ENCODE measurements at places on chromosomes 6 and 20. TPM values are rescaled to one million over a fixed set of nuclear protein-coding genes. Genes with fewer than 3 reads are reported as not detected.
A peak's percentile ranks its signal among the peaks of the same experiment; 100 is the strongest.

The DDRGK1 gene
- 36.4 TPM for total RNA-seq

The NT5E gene
- 4.2 TPM for total RNA-seq

DNA sequence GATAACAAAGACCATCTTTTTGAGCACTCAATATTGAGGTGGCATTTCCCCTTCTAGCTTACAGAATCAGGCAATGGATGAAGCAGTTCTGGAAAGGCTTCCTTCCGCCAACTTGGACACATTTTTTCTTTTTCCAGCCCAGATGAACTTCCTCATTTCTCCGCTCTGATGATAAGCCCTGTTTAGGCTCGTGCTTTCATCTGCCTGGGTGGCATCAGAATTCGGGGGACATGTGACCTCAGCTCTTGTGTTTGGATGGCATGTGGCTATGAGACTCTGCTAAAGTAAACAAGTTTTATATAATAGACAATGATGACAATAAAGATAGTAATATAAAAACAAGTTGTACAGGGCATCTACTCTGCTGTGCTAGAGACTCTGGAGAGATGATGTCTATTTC, 796.7 kb downstream of the DHX35 start:
- DNase-seq, result no peak

- no peak for DNase-seq
Measured at GRCh38 chr20:4946585-4946984, 54.7 kb downstream of the SLC23A2 start.

The ARFGEF3 gene
- 0.86 TPM for total RNA-seq

The TNNC2 gene
- total RNA-seq, result 0.43 TPM

The LINC00237 gene
- total RNA-seq, result not detected

- DNase-seq, result no peak
Measured at GRCh38 chr6:77814119-77814518, 161.3 kb downstream of the MEI4 start.

The CST7 gene
- total RNA-seq, result 0.48 TPM

DNA sequence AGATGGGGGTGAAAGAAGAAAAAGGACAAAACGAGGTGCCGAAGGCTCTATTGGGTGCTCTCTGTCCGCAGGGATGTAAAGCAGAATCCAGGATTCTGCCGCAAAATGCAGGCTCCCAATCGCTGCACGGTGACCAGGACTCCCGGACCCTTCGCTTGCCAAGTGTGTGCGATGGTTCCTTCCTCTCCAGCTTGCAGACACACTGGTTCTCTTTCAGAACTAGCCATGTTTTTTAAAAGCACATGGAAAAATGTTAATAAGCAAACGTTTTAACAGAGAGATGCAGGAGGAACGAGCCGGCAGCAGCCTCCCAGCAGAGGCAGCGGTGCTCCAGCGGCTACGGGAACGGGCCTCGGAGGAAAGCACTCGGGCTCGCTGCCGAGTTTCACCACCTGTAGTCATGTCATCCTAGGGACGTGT, 59.6 kb downstream of the ZNF831 start:
- DNase-seq, result no peak

DNA sequence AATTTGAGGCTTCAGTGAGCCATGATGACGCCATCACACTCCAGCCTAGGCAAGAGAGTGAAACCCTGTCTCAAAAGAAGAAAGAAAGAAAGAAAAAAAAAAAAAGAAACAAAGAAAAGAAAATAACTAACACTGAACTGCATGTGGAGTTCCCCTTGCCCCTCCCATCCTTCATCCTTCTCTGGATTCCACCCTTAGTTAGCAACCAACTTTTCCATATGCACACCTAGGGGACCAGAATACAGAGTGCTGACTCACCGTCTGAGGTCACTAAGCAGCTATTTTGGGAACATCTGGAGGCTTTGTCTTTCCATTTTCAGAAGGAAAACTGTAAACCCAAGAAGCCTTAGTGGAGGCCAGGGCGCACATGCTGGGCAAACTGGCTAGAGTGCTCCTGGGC, 257.4 kb downstream of the MAFB start:
- no peak for DNase-seq

GRCh38 chr20:24533449-24533848, 64.0 kb downstream of the SYNDIG1 start:
- DNase-seq, result no peak

The GATA5 gene
- 1.7 TPM for total RNA-seq

DNA sequence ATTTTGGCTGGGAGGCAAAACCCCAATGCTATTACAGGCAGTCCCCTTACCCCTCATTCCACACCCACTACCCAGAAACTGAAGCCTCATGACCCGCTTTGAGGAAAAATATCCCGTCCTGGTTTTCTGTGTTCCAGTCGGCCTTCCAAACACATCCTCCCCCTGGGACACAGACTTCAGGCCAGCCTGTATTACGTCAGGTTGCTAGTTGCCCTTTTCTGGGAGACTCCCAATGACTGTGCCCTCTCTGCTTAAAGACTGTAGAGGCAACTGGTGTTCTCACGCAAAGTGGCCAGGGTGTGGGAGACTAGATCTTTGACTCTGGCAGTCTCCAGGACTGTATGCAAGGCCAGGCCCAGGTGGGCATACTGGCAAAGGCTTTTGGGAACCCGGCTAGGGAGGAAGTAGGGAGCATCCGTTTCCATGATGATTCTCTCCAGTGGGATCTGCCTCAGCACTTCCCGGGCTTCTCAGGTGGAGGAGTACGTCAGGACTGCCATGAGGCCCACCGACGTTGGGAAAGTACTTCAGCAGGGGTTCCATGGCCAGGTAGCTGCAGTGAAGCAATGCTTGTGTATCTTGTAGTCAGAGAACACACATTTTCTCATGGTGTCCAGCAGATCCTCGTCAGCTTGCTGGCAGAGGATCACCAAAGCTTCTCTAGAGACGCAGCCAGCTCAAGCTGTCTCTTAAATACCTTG, 34.9 kb downstream of the DYNLT1 start:
- no peak for DNase-seq

DNA sequence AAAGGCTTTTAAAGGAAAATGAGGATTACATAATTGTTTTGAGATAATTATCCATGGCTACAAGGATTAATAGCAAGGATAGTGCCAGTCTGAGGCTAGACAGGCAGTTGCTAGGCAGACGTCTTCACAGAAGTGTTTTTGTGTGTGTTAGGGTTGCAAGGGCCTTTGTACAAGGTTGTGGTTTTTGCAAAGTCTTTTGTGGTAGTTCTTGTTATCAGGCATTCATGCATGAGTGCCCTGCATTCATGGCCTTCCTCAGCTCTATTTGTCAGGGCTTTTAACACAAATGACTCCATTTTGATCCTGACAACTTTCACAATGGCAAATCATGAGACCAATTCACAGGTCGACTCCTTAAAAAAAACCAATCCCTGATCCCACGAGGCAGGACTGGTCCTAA, 68.1 kb upstream of the TXNDC5 start:
- DNase-seq, result no peak

- no peak for DNase-seq
Measured at GRCh38 chr20:36655004-36655403, 9.0 kb upstream of the SLA2 start.

DNA sequence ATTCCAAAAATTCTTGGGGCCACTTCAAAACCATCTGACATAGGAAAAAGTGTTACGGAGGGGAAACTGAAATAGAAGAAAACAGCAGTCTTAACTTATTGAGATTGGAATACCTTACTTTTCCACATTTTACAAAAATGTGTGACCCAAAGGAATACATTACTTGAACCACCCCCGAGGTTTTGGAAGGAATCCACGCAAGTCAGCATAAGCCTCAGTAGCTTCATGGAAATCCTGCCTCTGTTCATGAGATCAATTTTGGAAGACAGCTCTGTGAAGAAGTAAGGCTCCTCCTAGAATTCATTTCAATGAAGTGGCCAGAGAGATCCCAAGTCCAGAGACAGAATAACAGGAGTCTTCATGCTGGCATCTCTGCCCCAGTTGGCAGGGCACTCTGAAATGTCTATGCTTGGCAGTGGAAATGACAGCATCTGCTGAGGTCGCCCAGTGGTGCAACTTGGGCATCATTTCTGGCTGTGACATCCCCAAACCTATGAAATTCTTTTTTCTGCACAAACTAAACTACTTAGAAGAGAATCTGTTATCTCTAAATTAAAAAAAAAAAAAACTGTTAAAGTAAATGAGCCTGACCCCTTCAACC, 132.5 kb downstream of the EPM2A start:
- DNase-seq, result peak; percentile 31

The ZNF165 gene
- 0.56 TPM for total RNA-seq

The DDX43 gene
- 0.62 TPM for total RNA-seq

DNA sequence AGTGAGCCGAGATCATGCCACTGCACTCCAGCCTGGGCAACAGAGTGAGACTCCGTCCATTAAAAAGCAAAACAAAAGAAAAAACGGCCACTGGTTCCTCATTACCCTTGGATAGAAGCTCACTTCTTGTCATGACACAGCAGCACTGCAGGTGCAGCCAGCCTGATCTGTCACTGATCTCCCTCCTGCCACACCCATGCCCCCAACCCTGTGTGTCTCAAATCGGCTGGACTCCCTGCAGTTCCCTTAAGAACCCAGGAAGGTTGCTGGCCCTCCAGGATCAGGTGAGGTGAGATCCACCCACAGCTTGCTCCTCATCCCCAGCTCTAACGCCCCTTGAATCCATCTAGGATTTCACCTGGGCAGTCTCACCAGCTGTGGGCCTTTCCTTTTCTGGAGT, 26.3 kb upstream of the NNAT start:
- no peak for DNase-seq

DNA sequence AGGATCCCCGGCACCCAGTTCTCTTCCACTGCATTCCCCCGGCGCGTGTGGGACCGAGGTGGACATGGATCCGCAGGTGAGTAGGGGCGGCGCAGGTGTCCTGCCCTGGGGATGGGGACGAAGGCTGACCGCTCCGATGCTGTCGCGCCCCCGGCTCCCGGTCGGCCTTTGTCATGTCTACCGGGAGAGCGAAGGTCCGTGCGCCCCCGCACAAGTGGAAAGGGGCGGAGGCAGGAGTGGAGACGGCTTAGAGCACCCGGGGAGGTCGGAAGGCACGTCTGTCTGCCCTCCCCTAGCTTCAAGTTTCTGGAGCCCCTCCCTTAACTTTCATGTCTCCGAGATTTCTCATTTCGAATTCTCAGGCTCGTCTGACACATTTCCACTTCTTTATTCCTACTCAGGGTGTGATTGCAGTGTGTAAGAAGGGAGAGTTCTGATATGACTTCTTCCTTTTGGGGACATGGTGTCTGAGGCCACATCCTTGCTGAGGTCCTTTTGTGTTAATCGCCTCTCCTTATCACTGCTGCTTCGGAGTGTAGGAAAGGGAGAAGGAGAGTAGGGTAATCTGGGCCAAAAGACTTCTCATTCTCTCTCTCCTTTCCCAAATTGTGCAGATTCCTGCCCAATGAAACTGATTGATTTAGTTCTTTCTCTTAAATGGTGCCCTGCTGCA, 435 bp downstream of the KIFC1 start:
- no peak for DNase-seq

GRCh38 chr6:162294029-162294428, 433.5 kb downstream of the PRKN start:
- DNase-seq, result peak; percentile 44

Data from Right ventricle myocardium superior (tissue), 1 donor.